ENCODE measurements at places on chromosomes 4 and X. TPM values are rescaled to one million over a fixed set of nuclear protein-coding genes. Genes with fewer than 3 reads are reported as not detected.

SSX7 gene
- not detected for total RNA-seq

PAGE1 gene
- not detected for total RNA-seq

- DNase-seq: no peak
These were observed 226.1 kb upstream of the ANXA3 start for GRCh38 chr4:78325271-78326157.

ITGB1BP2 gene
- total RNA-seq: 3.5 TPM

DNA sequence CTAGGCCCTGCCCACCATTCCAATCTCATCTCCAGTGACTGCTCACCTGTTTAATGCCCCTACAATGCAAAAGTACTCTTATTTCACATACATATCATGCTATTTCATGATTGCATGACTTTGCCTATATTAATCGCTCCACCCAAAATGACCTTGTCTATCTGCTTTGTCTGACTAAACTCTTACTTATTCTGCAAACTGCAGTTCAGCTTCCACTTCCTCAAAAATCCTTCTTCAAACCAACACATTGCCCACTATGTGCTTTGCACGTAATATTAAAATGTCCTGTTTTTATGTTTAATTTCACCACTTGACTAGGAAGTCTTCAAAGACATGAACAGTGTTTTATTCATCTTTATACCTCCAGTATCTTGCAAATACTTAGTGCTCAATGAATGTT is 229.6 kb downstream of the OPHN1 start:
- no peak for DNase-seq

TCEAL3 gene
- total RNA-seq: not detected

- no peak for DNase-seq
These were observed 41.4 kb upstream of the PHF8 start for GRCh38 chrX:54085666-54086065.

JCHAIN gene
- total RNA-seq: 0.79 TPM

DNA sequence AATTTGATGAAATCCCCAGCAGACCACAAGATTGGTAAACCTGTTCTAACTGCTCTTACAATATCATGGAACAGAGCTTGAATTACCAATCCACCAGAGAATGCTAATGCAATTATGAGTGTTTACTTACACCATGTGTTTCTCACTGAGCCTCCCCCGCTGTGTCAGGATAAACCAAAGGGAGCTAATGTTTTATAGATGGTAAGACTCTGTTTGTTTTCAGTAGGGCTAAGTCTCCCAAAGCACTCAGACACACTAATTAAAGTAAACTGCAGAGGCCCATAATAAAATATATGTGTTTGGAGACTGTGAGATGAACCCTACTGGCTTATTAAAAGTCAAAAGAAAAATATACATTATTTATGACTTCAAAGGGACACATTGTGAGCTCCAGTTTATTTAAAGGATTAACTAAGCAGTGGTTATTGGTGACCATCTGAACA is 261.7 kb upstream of the FAM241A start:
- DNase-seq: no peak

KLB gene
- total RNA-seq: not detected

GRCh38 chrX:96182366-96182765 is 502.3 kb upstream of the DIAPH2 start:
- DNase-seq: no peak

GRCh38 chrX:9628779-9629493 is 136.7 kb downstream of the GPR143 start:
- DNase-seq: no peak

DNA sequence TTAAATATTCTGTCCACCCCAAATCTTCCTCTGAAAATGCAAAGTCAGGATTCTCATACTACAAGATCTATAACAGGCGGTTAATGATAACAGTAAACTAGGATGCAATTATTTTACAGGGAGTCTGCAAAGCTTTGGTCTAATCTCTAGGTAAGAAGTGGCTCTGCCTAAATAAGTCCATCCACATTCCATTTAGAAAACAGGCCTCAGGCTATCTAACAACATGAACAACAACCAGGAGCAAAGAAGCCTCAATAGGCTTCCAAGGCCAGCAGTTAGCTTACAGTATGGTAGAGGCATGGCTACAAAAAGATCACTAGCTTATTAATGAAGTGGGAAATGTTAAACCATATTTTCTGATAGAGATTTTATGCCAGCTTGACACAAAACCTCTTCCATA is 6.4 kb downstream of the MAB21L2 start:
- no peak for DNase-seq

GAGE12J gene
- not detected for total RNA-seq

GRCh38 chrX:44735498-44735897 is 108.3 kb upstream of the DUSP21 start:
- no peak for DNase-seq

DNA sequence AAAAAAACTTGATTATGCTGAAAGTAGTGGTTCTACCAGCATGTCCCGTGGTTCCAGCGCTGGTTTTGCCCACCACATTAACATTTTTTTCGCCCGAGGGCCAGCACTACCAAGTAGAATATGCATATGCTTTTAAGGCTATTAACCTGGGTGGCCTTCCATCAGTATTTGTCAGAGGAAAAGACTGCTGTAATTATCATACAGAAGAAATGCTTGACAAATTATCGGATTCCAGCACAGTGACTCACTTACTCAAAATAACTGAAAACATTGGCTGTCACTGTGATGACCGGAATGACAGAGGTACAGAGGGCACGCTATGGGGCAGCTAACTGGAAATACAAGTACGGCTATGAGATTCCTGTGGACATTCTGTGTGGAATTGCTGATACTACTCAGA is 34.6 kb downstream of the PRPS2 start:
- peak; percentile 44 for DNase-seq

GRCh38 chr4:64857198-64857597 is 447.9 kb upstream of the TECRL start:
- no peak for DNase-seq

GRCh38 chr4:185638093-185638492 is 102.8 kb upstream of the PDLIM3 start:
- DNase-seq: no peak

- no peak for DNase-seq
These were observed 454.1 kb downstream of the PDGFC start for GRCh38 chr4:156517546-156517945.

DNA sequence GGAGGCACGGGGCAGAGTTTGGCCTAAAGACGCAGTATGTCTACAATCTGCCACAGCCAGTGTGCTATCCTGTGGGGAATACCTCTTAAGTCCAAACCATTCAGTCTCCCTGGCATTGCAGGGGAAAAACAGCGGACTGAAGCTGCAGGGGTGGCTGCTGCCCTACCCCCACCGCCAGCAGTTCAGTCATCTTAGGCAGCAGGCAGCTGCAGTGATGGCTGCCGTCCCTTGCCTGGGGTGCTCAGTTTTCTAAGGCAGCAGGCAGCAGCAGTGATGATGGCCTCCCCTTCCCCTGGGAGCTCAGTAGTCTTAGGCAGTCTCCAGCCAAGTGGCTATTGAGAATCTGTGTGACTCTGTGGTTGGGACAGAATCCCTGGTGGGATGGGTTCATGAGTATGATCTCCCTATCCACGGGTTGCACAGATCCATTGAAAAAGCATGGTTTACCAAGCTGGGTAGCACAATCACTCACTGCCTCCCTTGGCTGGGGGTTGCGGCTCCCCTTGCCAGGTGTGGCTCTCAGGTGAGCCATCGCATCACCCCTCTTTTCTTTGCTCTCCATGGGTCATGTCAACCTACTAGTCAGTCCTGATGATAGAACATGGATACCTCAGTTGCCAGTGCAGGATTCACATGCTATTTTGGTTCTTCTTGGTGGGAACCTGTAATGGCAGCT is 48.9 kb upstream of the GRID2 start:
- no peak for DNase-seq

GRCh38 chr4:40559585-40560465 is 69.8 kb downstream of the RBM47 start:
- no peak for DNase-seq

MTNR1A gene
- 0.84 TPM for total RNA-seq

- DNase-seq: no peak
These were observed 393.6 kb downstream of the CENPC start for GRCh38 chr4:67151376-67152343.

TLR10 gene
- 0.30 TPM for total RNA-seq

CSAG1 gene
- total RNA-seq: 1.2 TPM

- DNase-seq: peak; percentile 15
These were observed 185.0 kb upstream of the FAM241A start for GRCh38 chr4:111960241-111960667.

Measured in HCT116 (cell line).